ENCODE measurements at places on chromosomes 7 and 10. TPM values are rescaled to one million over a fixed set of nuclear protein-coding genes. Genes with fewer than 3 reads are reported as not detected.

GRCh38 chr7:94907811-94908322, 473 bp downstream of the PPP1R9A start:
- H3K4me1 ChIP-seq: no peaks in the 10 kb centered on the region
- no peaks in the 10 kb centered on the region for H3K27me3 ChIP-seq
- DNase-seq: no peak
- peak overlapping the region; percentile 66 for H3K27ac ChIP-seq
- H3K36me3 ChIP-seq: no peaks in the 10 kb centered on the region

DNA sequence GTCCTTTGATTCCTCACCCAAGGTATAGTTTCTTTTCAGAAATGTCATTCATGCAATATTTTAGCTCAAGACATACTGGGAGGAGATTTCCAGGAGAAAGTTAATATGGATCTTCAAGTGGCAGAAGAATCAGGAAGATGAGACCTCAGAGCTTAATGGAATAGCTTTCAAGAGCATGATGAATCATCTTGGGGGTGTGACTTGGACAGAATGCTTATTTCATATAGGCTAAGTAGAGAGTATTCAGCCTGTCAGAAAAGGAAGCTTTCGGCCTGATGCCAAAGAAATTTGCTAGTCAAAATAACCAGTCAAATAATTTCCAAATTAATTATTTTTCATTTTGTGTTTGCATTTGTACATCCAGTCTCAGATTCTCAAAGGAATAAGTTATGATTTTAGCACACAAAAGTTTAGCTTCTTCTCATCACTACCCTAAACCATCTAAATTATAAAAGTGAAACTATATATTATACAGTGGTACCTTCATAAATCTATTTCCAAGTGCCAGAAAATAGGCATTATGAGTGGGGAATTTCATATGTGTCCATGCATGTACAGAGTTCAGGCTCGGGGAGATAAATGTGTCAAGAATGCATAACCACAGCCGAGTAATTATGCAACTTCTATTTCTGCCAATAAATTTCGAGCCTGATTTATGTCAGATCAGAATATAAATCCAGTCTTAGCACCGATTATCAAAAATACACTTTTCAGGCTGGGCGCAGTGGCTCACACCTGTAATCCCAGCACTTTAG, 27.3 kb upstream of the CALD1 start:
- no peak for DNase-seq
- no peaks in the 10 kb centered on the region for H3K4me1 ChIP-seq
- no peak overlapping the region for H3K27ac ChIP-seq
- H3K4me3 ChIP-seq: no peak overlapping the region

The FAM24A gene
- not detected for total RNA-seq

The EBF3 gene
- total RNA-seq: 33.9 TPM

The STEAP4 gene
- total RNA-seq: 89.8 TPM

DNA sequence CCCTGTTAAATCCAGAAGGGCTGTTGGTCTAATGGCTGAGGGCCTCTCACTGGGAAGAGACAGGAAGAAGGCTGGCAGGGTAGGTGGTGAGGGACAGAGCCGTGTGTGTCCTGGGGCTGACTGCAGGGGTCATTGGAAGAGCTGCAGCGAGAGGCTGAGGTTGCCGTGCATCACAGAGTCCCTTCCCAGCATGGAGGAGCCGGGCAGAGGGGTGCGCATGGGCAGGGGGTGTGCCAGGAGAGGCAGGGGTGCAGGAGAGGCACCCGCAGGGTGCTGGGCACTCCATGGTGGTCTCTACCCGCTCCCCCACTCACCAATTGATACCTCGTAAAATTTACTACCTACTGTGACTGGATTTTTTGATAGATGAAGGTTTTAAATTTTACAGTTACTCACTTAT, 124.3 kb downstream of the ACTR3B start:
- H3K4me3 ChIP-seq: no peak overlapping the region
- H3K27ac ChIP-seq: no peak overlapping the region
- H3K27me3 ChIP-seq: no peaks in the 10 kb centered on the region
- no peaks in the 10 kb centered on the region for H3K4me1 ChIP-seq
- no peak for DNase-seq

The H2BK1 gene
- not detected for total RNA-seq

GRCh38 chr10:34341473-34341872, 473.6 kb downstream of the PARD3 start:
- no peak overlapping the region for H3K27ac ChIP-seq
- no peak overlapping the region for H3K4me3 ChIP-seq
- H3K27me3 ChIP-seq: no peaks in the 10 kb centered on the region
- no peaks in the 10 kb centered on the region for H3K36me3 ChIP-seq

The PRKG1 gene
- total RNA-seq: 35.0 TPM

DNA sequence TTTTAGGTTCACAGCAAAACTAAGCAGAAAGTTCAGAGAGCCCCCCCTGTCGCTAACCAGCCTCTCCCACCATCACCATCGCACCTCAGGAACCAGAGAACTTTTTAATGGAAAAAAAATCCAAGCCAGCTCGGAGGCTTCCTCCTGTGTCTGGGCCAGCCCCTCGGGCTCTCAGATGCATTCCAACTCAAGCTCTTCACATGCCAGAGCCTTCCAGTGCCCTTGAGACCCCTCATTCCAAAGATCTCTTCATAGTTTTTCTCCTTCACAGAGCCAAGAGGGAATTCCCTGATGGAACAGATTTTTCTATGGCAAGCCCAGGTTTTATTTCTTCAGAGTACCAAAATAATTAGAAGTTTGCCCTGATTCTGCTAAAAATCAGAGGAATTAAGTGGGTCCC, 153.4 kb upstream of the LANCL2 start:
- H3K27ac ChIP-seq: no peak overlapping the region
- no peak overlapping the region for H3K4me3 ChIP-seq
- peaks cover 15% of the 10 kb centered on the region for H3K36me3 ChIP-seq
- H3K4me1 ChIP-seq: no peaks in the 10 kb centered on the region
- no peak for DNase-seq

- no peak for DNase-seq
- no peaks in the 10 kb centered on the region for H3K36me3 ChIP-seq
- no peaks in the 10 kb centered on the region for H3K27me3 ChIP-seq
- H3K4me3 ChIP-seq: no peak overlapping the region
- H3K4me1 ChIP-seq: peaks cover 35% of the 10 kb centered on the region
- no peak overlapping the region for H3K27ac ChIP-seq
Observed at GRCh38 chr7:69681181-69681580, 82.9 kb downstream of the AUTS2 start.

The C10orf67 gene
- total RNA-seq: 0.84 TPM

The ITGA8 gene
- total RNA-seq: 8.7 TPM

DNA sequence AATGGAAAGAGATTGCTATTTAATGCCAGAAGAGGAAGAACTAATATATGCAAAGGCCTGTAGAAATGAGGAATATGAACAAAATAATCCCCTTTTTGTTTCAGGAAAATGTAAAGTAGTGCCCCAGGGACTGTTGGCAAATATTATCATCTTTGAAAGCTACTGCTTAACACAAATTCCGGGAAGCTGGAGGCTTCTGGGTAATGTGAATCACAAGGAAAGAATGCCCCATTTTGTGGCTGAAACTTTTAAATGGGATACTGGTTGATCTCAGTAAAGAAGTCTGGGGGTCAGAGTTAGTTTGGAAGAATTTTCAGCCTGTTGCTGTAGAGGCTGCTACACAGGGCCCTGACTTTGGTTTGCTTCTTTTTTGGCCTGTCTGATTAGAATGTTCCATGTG, 141.0 kb downstream of the PTEN start:
- peaks cover 9% of the 10 kb centered on the region for H3K4me1 ChIP-seq
- no peak for DNase-seq
- no peaks in the 10 kb centered on the region for H3K36me3 ChIP-seq
- no peak overlapping the region for H3K4me3 ChIP-seq
- H3K27me3 ChIP-seq: no peaks in the 10 kb centered on the region

The LMTK2 gene
- 11.7 TPM for total RNA-seq

The HOXA9 gene
- total RNA-seq: 10.5 TPM

GRCh38 chr7:48875045-48875916, 49.1 kb upstream of the CDC14C start:
- no peaks in the 10 kb centered on the region for H3K36me3 ChIP-seq
- H3K27ac ChIP-seq: no peak overlapping the region
- H3K4me1 ChIP-seq: no peaks in the 10 kb centered on the region
- DNase-seq: no peak
- no peaks in the 10 kb centered on the region for H3K27me3 ChIP-seq
- no peak overlapping the region for H3K4me3 ChIP-seq

DNA sequence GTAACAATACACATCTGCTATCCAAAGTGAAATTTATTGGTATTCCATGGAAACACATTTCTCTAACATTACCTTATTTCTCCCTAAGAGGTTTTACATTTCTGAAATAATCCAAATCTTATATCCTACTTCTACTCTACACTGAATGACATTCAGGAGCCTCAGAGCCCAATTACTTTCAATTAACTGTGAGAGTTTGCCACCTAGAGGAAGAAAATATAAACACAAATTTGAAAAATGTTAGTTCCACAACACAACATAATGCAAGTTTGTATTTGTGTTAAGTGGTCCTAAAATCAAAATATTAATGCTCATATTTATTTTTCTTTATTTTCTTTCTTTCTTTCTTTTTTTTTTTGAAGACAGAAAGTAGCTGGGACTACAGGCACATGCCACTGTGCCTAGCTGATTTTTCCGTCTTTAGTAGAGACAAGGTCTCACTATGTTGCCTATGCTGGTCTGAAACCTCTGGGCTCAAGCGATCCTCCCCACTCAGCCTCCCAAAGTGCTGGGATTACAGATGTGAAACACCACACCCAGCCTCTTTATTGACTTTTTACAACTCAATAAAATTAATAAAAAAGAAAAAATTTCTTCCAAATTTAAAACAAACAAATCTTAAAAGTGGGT, 46.0 kb downstream of the ATAD1 start:
- no peaks in the 10 kb centered on the region for H3K27me3 ChIP-seq
- H3K36me3 ChIP-seq: no peaks in the 10 kb centered on the region
- no peak for DNase-seq
- no peak overlapping the region for H3K27ac ChIP-seq

DNA sequence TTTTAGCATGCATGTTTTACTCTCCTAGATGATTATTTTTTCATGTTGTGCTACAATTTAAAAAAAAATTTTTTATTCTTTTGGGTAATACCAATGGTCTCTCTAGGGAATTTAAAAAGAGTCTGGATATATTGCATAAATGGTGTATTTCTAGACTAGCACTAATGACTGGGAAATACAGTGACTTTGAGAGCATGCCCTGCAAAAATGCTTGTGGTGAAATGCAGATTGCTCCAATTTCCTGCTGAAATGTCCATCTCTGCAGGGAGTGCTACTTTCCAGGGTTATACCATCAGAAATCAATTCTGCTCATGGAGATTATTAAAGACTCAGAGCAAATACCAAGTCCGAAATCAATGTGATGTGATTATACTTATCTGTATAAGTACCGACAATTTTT, 186.1 kb downstream of the PRKG1 start:
- no peak overlapping the region for H3K4me3 ChIP-seq
- H3K27me3 ChIP-seq: no peaks in the 10 kb centered on the region
- no peaks in the 10 kb centered on the region for H3K4me1 ChIP-seq
- H3K27ac ChIP-seq: no peak overlapping the region

GRCh38 chr7:27156916-27157701, 634 bp upstream of the HOXA7 start:
- no peak for DNase-seq
- H3K4me1 ChIP-seq: peaks cover 69% of the 10 kb centered on the region
- H3K4me3 ChIP-seq: peak overlapping the region; percentile 71
- no peaks in the 10 kb centered on the region for H3K36me3 ChIP-seq
- peak overlapping the region; percentile 88 for H3K27ac ChIP-seq

The OR9A2 gene
- total RNA-seq: 0.78 TPM

The CALHM1 gene
- not detected for total RNA-seq

The EMX2 gene
- 0.78 TPM for total RNA-seq

The SUN3 gene
- total RNA-seq: not detected

DNA sequence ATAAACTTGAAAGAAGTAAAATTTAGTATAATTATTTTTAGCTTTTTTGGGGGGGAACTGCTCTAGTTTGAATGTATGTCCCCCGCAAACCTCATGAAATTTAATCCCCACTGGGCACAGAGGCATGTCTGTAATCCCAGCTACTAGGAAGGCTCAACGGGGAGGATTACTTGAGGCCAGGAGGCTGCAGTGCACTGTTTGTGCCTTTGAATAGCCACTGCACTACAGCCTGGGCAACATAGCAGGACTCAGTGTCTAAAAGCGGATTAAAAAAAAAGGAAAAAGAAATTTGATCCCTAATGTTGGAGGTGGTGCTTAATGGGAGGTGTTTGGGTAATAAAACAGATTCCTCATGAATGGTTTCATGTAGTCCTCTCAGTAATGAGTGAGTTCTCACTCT, 43.1 kb upstream of the PHF14 start:
- H3K4me3 ChIP-seq: no peak overlapping the region
- H3K36me3 ChIP-seq: no peaks in the 10 kb centered on the region
- DNase-seq: no peak

The PNLIPRP3 gene
- not detected for total RNA-seq

GRCh38 chr7:41967156-41967555, 264.3 kb upstream of the INHBA start:
- no peak overlapping the region for H3K27ac ChIP-seq
- no peak overlapping the region for H3K4me3 ChIP-seq
- no peaks in the 10 kb centered on the region for H3K4me1 ChIP-seq
- no peaks in the 10 kb centered on the region for H3K27me3 ChIP-seq
- H3K36me3 ChIP-seq: peaks cover 2% of the 10 kb centered on the region

- H3K27me3 ChIP-seq: no peaks in the 10 kb centered on the region
- H3K4me1 ChIP-seq: no peaks in the 10 kb centered on the region
- no peak overlapping the region for H3K4me3 ChIP-seq
- no peaks in the 10 kb centered on the region for H3K36me3 ChIP-seq
Observed at GRCh38 chr10:37992083-37992482, 15.6 kb upstream of the ZNF25 start.

DNA sequence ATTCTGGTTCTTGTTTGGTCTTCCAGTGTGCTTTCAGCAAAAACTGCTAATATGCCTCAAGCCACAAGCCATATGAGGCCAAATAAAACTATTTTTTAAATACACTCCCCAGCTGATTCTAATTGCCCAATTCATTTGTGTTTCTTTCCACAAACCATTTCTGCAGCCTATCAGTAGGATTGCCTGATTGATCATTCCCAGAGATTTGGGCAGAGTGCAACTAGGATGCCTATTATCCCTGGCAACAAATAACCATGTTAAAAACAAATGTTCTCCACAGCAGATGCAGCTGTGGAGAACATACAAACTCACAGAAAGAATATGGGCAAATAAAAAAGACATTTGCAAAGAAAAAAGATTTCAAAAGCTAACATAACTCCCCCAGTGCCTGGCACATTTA, 76.9 kb upstream of the CAV2 start:
- no peak overlapping the region for H3K4me3 ChIP-seq
- no peaks in the 10 kb centered on the region for H3K27me3 ChIP-seq
- no peaks in the 10 kb centered on the region for H3K36me3 ChIP-seq
- no peak for DNase-seq
- H3K27ac ChIP-seq: no peak overlapping the region

- no peaks in the 10 kb centered on the region for H3K4me1 ChIP-seq
- no peak for DNase-seq
- no peak overlapping the region for H3K4me3 ChIP-seq
- no peaks in the 10 kb centered on the region for H3K27me3 ChIP-seq
- H3K27ac ChIP-seq: no peak overlapping the region
Observed at GRCh38 chr10:61883371-61884025, 18.0 kb upstream of the ARID5B start.

The TUBAL3 gene
- 0.21 TPM for total RNA-seq

All from tibial nerve (tissue), 4 donors.